Camera-type eye (tissue), 1 donor: ENCODE measurements at places on chromosomes 16 and 17. TPM values are rescaled to one million over a fixed set of nuclear protein-coding genes. Genes with fewer than 3 reads are reported as not detected.

Gene TAT
- total RNA-seq, result not detected

Gene DNAI2
- 0.44 TPM for total RNA-seq

Gene SEZ6L2
- total RNA-seq, result 37.9 TPM

Gene NKD1
- 15.0 TPM for total RNA-seq

Gene PRR15L
- total RNA-seq, result 0.93 TPM
